ENCODE measurements at places on chromosomes 13 and 19. TPM values are rescaled to one million over a fixed set of nuclear protein-coding genes. Genes with fewer than 3 reads are reported as not detected.
A peak's percentile ranks its signal among the peaks of the same experiment; 100 is the strongest.

C19orf25 gene
- total RNA-seq: 28.0 TPM

TTYH1 gene
- 1.6 TPM for total RNA-seq

CFD gene
- total RNA-seq: 8.0 TPM

SIGLEC11 gene
- total RNA-seq: not detected

FUT3 gene
- total RNA-seq: 28.5 TPM

TMEM255B gene
- 0.61 TPM for total RNA-seq

SHISA7 gene
- not detected for total RNA-seq

ZNF730 gene
- total RNA-seq: 2.7 TPM

CLPTM1 gene
- 98.2 TPM for total RNA-seq

CEACAM19 gene
- 8.0 TPM for total RNA-seq

- no peaks in the 10 kb centered on the region for H3K27me3 ChIP-seq
- H3K4me1 ChIP-seq: peaks cover 29% of the 10 kb centered on the region
- DNase-seq: peak; percentile 62
- no peak overlapping the region for H3K4me3 ChIP-seq
- no peaks in the 10 kb centered on the region for H3K36me3 ChIP-seq
Observed at GRCh38 chr13:89514534-89515312, 1832.8 kb upstream of the MIR17HG start.

GRCh38 chr13:35838356-35838755, 292.8 kb downstream of the DCLK1 start:
- H3K4me1 ChIP-seq: no peaks in the 10 kb centered on the region
- no peak overlapping the region for H3K27ac ChIP-seq
- DNase-seq: no peak
- H3K27me3 ChIP-seq: no peaks in the 10 kb centered on the region
- no peaks in the 10 kb centered on the region for H3K36me3 ChIP-seq

- H3K4me1 ChIP-seq: peaks cover 10% of the 10 kb centered on the region
- H3K27ac ChIP-seq: no peak overlapping the region
- H3K4me3 ChIP-seq: no peak overlapping the region
- no peak for DNase-seq
- no peaks in the 10 kb centered on the region for H3K36me3 ChIP-seq
Observed at GRCh38 chr13:77335543-77335942, 8.6 kb upstream of the MYCBP2 start.

- peaks cover 18% of the 10 kb centered on the region for H3K27me3 ChIP-seq
- H3K27ac ChIP-seq: no peak overlapping the region
- no peak for DNase-seq
- H3K4me1 ChIP-seq: no peaks in the 10 kb centered on the region
- H3K4me3 ChIP-seq: peak overlapping the region; percentile 42
Observed at GRCh38 chr19:41939861-41940730, 11.8 kb upstream of the ERFL start.

GRCh38 chr19:1017115-1017905, 3.6 kb downstream of the TMEM259 start:
- no peaks in the 10 kb centered on the region for H3K27me3 ChIP-seq
- H3K27ac ChIP-seq: peak overlapping the region; percentile 46
- no peak for DNase-seq
- H3K36me3 ChIP-seq: no peaks in the 10 kb centered on the region

DNA sequence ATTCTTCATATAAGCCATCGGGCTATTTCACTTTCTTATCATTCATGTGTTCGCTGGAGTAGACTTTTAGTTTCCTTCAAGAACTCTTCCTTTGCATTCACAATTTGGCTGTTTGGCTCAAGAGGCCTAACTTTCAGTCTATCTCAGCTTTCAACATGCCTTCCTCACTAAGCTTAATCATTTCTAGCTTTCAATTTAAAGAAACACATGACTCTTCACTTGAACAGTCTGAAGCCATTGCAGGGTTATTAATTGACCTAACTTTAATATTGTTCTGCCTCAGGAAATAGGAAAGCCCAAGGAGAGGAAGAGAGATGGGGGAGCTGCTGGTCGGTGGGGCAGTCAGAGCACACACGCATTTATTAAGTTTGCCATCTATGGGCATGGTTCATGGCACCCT, 158.1 kb downstream of the SUCLA2 start:
- no peak for DNase-seq
- H3K4me1 ChIP-seq: no peaks in the 10 kb centered on the region
- no peaks in the 10 kb centered on the region for H3K36me3 ChIP-seq
- H3K27me3 ChIP-seq: no peaks in the 10 kb centered on the region

GRCh38 chr19:18251587-18252369, 22.5 kb downstream of the IQCN start:
- H3K27me3 ChIP-seq: no peaks in the 10 kb centered on the region
- H3K36me3 ChIP-seq: no peaks in the 10 kb centered on the region
- H3K27ac ChIP-seq: no peak overlapping the region
- peak; percentile 64 for DNase-seq
- peaks cover 39% of the 10 kb centered on the region for H3K4me1 ChIP-seq

- H3K36me3 ChIP-seq: no peaks in the 10 kb centered on the region
- H3K4me3 ChIP-seq: no peak overlapping the region
- no peaks in the 10 kb centered on the region for H3K4me1 ChIP-seq
- DNase-seq: no peak
- no peak overlapping the region for H3K27ac ChIP-seq
- H3K27me3 ChIP-seq: no peaks in the 10 kb centered on the region
Observed at GRCh38 chr13:73870970-73871935, 263.0 kb downstream of the KLF12 start.

GRCh38 chr19:7461841-7462629, 26.8 kb downstream of the PEX11G start:
- peaks cover 36% of the 10 kb centered on the region for H3K4me1 ChIP-seq
- H3K27me3 ChIP-seq: no peaks in the 10 kb centered on the region
- H3K4me3 ChIP-seq: no peak overlapping the region
- H3K27ac ChIP-seq: peak overlapping the region; percentile 98

- no peaks in the 10 kb centered on the region for H3K36me3 ChIP-seq
- no peaks in the 10 kb centered on the region for H3K4me1 ChIP-seq
- H3K4me3 ChIP-seq: no peak overlapping the region
- H3K27me3 ChIP-seq: no peaks in the 10 kb centered on the region
- no peak overlapping the region for H3K27ac ChIP-seq
Observed at GRCh38 chr13:72437458-72437857, 290.0 kb downstream of the MZT1 start.

GRCh38 chr19:19619849-19620210, 1.3 kb upstream of the PBX4 start:
- no peak for DNase-seq
- no peaks in the 10 kb centered on the region for H3K36me3 ChIP-seq
- H3K4me1 ChIP-seq: peaks cover 34% of the 10 kb centered on the region
- no peak overlapping the region for H3K27ac ChIP-seq
- no peaks in the 10 kb centered on the region for H3K27me3 ChIP-seq

DNA sequence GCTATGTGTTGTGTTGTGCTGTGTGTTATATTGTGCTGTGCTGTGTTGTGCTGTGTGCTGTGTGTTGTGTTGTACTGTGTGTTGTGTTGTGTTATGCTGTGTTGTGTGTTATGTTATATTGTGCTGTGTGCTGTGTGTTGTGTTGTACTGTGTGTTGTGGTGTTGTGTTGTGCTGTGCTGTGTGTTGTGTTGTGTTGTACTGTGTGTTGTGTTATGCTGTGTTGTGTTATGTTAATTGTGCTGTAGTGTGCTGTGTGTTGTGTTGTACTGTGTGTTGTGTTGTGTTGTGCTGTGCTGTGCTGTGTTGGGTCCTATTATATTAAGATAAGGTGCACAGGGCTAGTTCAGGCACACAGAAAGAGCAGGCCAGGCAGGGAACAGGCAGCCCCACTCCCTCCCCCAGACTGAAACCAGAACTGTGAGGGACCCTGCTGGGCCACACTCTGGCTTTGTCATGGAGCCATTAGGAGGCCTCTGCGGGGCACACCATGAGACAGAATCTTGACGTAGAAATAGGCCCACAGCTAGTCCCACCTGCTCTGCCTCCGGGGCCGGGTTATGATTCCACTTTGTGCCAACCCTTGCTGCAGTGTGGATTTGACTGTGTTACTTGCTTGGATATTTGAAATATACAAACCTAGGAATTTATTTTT, 12.1 kb downstream of the SOX1 start:
- H3K27ac ChIP-seq: no peak overlapping the region
- no peak for DNase-seq
- no peak overlapping the region for H3K4me3 ChIP-seq
- peaks cover 47% of the 10 kb centered on the region for H3K27me3 ChIP-seq
- no peaks in the 10 kb centered on the region for H3K36me3 ChIP-seq

- DNase-seq: peak; percentile 64
- H3K27me3 ChIP-seq: no peaks in the 10 kb centered on the region
- peak within 1 kb of the TSS; percentile 83 for H3K4me3 ChIP-seq
- peaks cover 32% of the 10 kb centered on the region for H3K4me1 ChIP-seq
- H3K27ac ChIP-seq: peak within 1 kb of the TSS; percentile 48
- H3K36me3 ChIP-seq: no peaks in the 10 kb centered on the region
Observed at GRCh38 chr19:45079063-45079910, at the start of gene GEMIN7. GEMIN7 (plus strand) TSS chr19:45079260; CDS start chr19:45090115, 10,855 bp downstream.

- no peak within 1 kb of the TSS for H3K4me3 ChIP-seq
- H3K27me3 ChIP-seq: peaks cover 11% of the 10 kb centered on the region
- H3K4me1 ChIP-seq: no peaks in the 10 kb centered on the region
Observed at GRCh38 chr19:49324801-49325576, at the start of gene SLC6A16. SLC6A16 (minus strand) TSS chr19:49325191; CDS start chr19:49311347, 13,844 bp downstream.

DNA sequence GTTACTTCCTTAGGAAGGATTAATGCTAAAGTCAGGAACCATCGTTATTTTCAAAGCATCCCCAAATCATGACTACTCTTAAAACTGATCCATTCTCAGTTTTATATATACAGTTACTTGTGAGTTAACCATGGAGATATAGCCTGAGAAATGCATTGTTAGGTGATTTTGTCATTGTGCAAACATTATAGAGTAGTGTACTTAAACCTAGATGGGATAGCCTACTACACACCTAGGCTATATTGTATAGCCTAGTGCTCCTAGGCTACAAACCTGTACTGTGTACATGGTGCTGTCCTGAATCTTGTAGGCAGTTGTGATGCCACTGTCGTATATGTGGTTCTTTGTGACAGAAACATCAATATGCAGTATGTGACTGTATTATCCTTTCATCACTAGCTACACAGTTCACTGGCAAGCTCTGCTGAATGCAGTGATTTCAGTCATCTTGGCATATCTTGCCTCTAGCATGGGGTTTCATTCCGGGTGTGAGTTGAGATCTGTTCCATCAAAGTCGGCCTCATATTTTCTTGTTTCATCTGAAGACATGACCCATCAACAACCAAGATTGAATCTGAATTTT, 45.3 kb downstream of the CDK8 start:
- DNase-seq: no peak
- H3K4me3 ChIP-seq: no peak overlapping the region
- H3K27ac ChIP-seq: no peak overlapping the region
- H3K4me1 ChIP-seq: no peaks in the 10 kb centered on the region
- H3K36me3 ChIP-seq: no peaks in the 10 kb centered on the region

- no peak overlapping the region for H3K27ac ChIP-seq
- H3K36me3 ChIP-seq: peaks cover 3% of the 10 kb centered on the region
- H3K4me1 ChIP-seq: no peaks in the 10 kb centered on the region
Observed at GRCh38 chr13:32376642-32377415, 51.1 kb downstream of the N4BP2L1 start.

DNA sequence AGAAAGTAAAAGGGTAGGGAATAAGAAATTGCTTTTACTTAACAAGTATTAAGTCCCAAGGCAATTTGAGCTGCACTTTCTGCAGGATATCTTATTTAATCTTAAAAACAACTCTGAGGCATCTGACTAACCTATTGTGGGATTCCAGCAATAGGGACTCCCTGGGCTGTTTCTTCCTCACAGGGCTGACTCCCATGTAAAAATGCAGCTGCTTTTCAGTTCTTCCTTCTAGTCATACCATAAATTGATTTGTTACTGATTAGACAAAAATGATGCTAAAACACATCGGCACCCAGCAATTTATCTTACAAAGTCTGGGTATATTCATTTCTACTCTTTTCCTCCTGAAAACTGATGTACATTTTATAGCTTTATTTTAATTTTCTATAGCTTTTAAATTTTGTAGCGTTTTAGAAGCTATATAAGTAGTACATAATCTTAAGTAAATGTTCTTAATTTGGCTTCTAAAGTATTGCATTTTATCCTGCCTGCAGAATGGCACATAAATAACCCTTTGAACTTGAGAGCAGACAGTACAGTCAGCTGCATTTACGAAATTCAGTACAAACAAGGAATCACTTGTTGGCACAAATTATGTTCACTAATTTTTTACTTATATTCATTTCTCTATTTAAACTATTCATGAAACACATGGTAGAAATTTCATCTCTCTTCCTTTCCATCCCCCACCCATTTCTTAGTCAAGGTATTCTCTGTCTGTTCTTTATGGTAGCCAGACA, 102.4 kb upstream of the FRY start:
- H3K36me3 ChIP-seq: no peaks in the 10 kb centered on the region
- H3K4me1 ChIP-seq: peaks cover 49% of the 10 kb centered on the region
- no peak for DNase-seq
- H3K4me3 ChIP-seq: no peak overlapping the region

DNA sequence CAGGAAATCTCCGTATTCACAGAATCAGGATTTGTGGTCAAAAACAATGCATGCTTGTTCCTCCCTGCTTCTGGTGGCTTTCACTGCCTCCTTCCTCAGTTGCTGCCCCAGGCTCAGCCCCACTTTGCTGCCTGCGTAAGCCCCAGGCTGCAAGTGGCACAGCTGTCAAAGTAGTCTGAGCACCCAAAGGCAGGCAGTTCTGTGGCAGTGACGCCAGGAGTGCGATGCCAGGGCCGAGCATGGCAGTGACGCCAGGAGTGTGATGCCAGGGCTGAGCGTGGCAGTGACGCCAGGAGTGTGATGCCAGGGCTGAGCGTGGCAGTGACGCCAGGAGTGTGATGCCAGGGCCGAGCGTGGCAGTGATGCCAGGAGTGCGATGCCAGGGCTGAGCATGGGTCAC, 77.3 kb upstream of the GPR183 start:
- DNase-seq: no peak
- no peaks in the 10 kb centered on the region for H3K4me1 ChIP-seq
- H3K27ac ChIP-seq: no peak overlapping the region
- H3K4me3 ChIP-seq: no peak overlapping the region
- H3K36me3 ChIP-seq: peaks cover 11% of the 10 kb centered on the region

- DNase-seq: no peak
- H3K27ac ChIP-seq: no peak overlapping the region
- H3K27me3 ChIP-seq: no peaks in the 10 kb centered on the region
- H3K4me1 ChIP-seq: no peaks in the 10 kb centered on the region
- no peak overlapping the region for H3K4me3 ChIP-seq
Observed at GRCh38 chr13:48790199-48790598, 136.5 kb downstream of the CYSLTR2 start.

GRCh38 chr19:3506384-3507340, 551 bp downstream of the FZR1 start:
- no peak overlapping the region for H3K27ac ChIP-seq
- H3K36me3 ChIP-seq: no peaks in the 10 kb centered on the region
- H3K27me3 ChIP-seq: no peaks in the 10 kb centered on the region
- 0 out of 2 replicates have a peak, but pooled peaks cover 10% of the 10 kb centered on the region for H3K4me1 ChIP-seq
- peak overlapping the region; percentile 68 for H3K4me3 ChIP-seq

- DNase-seq: no peak
- no peaks in the 10 kb centered on the region for H3K4me1 ChIP-seq
- H3K36me3 ChIP-seq: no peaks in the 10 kb centered on the region
- H3K27me3 ChIP-seq: no peaks in the 10 kb centered on the region
Observed at GRCh38 chr13:62747629-62748028, 1332.0 kb upstream of the PCDH20 start.

DNA sequence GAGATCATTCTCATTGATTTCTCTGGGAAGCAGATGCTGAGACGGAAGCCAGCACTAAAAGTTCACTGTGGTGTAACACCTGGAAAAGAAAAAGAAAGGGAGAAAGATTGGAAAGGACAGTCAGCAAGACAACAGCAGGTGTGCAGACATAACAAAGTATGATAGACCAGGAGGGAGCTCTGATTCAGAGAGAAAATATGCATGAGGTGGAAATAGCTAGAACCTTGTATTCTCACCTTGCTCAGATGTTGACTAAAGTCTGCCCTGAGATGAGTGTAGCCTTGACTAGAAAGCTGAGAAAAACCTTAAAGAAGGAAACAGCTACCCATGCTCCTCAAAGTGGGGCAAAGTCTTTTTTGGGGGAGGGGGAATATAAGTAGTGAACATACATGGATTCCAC, 1711.8 kb downstream of the EFNB2 start:
- no peak overlapping the region for H3K4me3 ChIP-seq
- H3K36me3 ChIP-seq: no peaks in the 10 kb centered on the region
- DNase-seq: no peak
- H3K27me3 ChIP-seq: no peaks in the 10 kb centered on the region
- no peak overlapping the region for H3K27ac ChIP-seq
